ENCODE measurements at places on chromosomes 2 and 18.

DNA sequence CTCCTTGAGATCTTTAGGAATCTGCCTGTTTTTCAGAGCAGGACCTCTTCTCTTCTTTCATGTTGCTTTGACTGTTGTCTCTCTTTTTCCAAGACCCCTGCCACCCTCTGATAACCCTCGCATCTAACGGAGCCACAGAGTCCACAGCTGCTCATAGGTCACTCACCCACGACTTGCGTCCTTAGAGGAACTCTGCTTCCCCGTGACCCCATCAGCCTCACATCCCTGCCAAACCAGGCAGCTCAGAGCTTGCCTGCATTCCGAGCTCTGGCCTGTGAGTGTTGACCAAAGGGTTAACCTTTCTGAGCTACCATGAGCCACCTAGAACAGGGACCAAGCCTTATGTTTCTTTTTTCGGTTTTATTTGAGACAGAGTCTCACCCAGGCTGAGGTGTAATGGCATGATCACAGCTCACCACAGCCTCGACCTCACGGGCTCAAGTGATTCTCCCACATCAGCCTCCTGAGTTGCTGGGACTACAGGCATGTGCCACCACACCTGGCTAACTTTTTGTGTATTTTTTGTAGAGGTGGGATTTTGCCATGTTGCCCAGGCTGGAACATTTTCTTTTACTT is 36.4 kb downstream of the CABLES1 start:
- DNase-seq = no peak

- DNase-seq = peak; percentile 61
Observed at GRCh38 chr2:55056024-55056521, 5.8 kb upstream of the RTN4 start.

GRCh38 chr2:40680547-40680946 is 228.7 kb upstream of the SLC8A1 start:
- no peak for DNase-seq

- DNase-seq = no peak
Observed at GRCh38 chr2:32192418-32192817, 26.8 kb downstream of the SLC30A6 start.

- peak; percentile 50 for DNase-seq
Observed at GRCh38 chr2:38572167-38572566, 30.6 kb downstream of the HNRNPLL start.

GRCh38 chr2:223884399-223884798 is 47.0 kb upstream of the AP1S3 start:
- no peak for DNase-seq

DNA sequence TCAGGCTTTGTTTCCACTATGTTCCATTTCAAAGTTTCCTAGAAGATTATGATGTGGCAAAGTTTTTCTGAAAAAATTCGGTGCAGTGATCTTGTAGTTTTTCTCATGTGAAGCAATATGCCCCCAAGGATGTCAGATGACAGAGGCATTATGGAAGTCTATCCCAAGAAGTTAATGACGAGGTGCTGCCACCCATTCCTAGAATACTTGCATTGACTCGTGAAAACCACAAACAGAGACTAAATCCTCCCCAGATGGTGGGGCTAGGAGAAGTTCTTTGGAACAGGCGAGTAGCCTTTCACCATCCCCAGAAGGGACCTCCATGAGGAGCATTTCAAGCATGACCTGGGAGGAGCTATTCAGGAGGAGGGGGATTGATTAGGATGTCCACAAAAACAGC is 40.2 kb upstream of the COPS8 start:
- peak; percentile 6 for DNase-seq

DNA sequence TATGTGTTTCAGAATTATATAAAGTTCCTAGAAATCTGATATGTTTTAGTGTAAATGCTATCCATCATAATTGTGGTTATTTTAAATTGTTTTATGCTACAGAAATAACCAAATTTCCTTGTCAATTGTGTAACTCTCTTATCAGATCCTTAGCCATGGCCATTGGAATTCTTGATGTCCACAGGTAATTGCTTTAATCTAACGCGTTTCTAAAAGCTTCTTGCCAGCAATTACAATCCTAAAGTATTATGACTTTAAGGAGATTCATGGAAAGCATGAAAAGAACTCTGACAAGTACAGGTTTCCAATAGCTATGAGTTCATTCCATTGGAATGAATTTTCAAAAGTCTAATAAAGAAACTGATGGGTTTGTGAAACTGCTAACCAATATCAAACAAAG is 472.1 kb downstream of the ERBB4 start:
- DNase-seq = no peak

DNA sequence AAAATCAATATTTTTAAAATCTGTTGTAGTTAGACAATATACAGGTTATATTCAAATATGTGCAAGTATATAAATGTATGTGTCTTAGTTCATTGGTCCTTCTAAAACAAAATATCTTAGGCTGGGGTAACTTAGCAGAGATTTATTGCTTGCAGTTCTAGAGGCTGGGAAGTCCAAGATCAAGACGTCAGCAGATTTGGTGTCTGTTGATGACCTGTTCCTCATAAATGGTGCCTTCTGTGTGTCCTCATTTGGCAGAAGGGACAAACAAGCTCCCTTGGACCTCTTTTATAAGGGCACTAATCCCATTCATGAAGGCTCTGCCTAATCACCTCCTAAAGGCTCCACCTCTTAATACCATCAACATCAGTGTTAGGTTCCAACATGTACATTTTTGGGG is 31.3 kb downstream of the ABI2 start:
- DNase-seq = no peak

- DNase-seq = no peak
Observed at GRCh38 chr2:161307676-161308075, 549 bp upstream of the PSMD14 start.

DNA sequence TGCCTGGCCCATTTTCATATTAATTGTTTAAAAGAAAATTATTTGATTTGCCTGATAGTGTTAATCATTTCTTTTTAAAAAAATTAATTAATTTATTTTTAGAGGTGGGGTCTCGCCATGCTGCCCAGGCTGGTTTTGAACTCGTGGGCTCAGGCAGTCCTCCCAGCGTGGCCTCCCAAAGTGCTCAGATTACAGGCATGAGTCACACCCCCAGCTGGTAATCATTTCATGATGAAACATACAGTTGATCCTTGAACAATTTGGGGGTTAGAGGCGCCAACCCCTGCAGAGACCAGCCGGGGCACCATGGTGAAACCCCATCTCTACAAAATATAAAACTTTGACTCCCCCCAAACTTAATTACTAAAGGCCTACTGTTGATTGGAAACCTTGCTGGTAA is 7.9 kb downstream of the GPN1 start:
- no peak for DNase-seq

- no peak for DNase-seq
Observed at GRCh38 chr2:155080373-155080772, 381.9 kb downstream of the KCNJ3 start.

DNA sequence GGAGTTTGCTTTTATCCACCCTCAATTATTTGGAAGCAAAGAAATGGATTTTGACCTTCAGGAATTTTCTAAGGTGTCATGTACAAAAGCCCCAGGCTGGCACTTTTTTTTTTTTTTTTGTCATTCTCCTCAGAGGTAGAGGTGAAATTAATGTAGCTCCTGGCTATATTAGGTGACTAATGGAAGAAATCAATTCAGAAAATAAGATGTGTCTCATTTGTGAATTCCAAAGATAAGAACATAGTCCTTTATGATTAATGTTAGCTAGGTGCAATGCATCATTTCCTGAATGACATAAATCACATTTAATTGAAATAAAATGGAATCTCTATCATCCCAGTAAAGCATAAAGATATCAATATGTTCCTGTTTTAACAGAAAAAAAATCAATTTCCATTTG is 477.6 kb downstream of the FBXO15 start:
- DNase-seq = no peak

- no peak for DNase-seq
Observed at GRCh38 chr18:60149316-60149715, 223.3 kb downstream of the MC4R start.

DNA sequence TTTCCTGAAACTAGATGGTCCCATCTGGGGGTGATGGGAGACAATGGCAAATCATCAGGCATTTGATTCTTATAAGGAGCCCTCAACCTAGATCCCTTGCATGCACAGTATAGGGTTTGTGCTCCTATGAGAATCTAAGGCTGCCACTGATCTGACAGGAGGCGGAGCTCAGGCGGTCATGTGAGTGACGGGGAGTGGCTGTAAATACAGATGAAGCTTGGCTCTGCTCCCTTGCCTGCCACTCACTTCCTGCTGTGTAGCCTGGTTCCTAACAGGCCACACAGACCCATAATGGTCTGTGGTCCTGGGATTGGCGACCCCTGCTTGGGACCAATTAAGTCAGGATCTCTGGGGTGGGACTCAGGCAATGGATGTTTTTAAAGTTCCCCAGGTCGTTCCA is 293.4 kb downstream of the ZNF521 start:
- no peak for DNase-seq
